ENCODE measurements at places on chromosomes 5 and 9. TPM values are rescaled to one million over a fixed set of nuclear protein-coding genes. Genes with fewer than 3 reads are reported as not detected.

Gene PAEP
- not detected for polyA plus RNA-seq

Gene SMIM15
- polyA plus RNA-seq: 58.0 TPM

Gene VLDLR
- polyA plus RNA-seq: 27.9 TPM

Gene C9orf153
- 0.06 TPM for polyA plus RNA-seq

Gene CEL
- polyA plus RNA-seq: 0.87 TPM

Gene CMYA5
- polyA plus RNA-seq: 0.13 TPM

Gene SHC3
- polyA plus RNA-seq: 0.37 TPM

Gene ACOT12
- polyA plus RNA-seq: not detected

Gene SPATA6L
- polyA plus RNA-seq: 1.6 TPM

Gene TRAF2
- 36.4 TPM for polyA plus RNA-seq

Gene WDR38
- polyA plus RNA-seq: 0.12 TPM

Gene PSIP1
- 86.4 TPM for polyA plus RNA-seq

Gene TAF11L5
- not detected for polyA plus RNA-seq

Gene CCDC183
- polyA plus RNA-seq: 1.1 TPM

Gene ACSL6
- 0.06 TPM for polyA plus RNA-seq

Gene CATSPER3
- polyA plus RNA-seq: 0.62 TPM

Gene SLC6A3
- 0.05 TPM for polyA plus RNA-seq

Gene FGF18
- polyA plus RNA-seq: 0.18 TPM

Gene NFIB
- 10.7 TPM for polyA plus RNA-seq

Gene ZNF608
- 0.77 TPM for polyA plus RNA-seq

Gene GZMA
- not detected for polyA plus RNA-seq

Gene FRMPD1
- 0.03 TPM for polyA plus RNA-seq

Gene SOHLH1
- polyA plus RNA-seq: not detected

Gene FCN2
- not detected for polyA plus RNA-seq

Gene SHISAL2B
- not detected for polyA plus RNA-seq

Gene HMHB1
- not detected for polyA plus RNA-seq

Gene PTPN3
- polyA plus RNA-seq: 8.9 TPM

Gene DPYSL3
- 19.3 TPM for polyA plus RNA-seq

Gene OR1Q1
- polyA plus RNA-seq: 0.10 TPM

Gene ARL14EPL
- 0.12 TPM for polyA plus RNA-seq

Gene PDE8B
- polyA plus RNA-seq: 4.0 TPM

Gene AGXT2
- not detected for polyA plus RNA-seq

Gene LCN2
- polyA plus RNA-seq: 2.3 TPM

Gene GNA14
- 0.04 TPM for polyA plus RNA-seq

Gene GLDC
- 16.7 TPM for polyA plus RNA-seq

Gene STXBP1
- polyA plus RNA-seq: 16.1 TPM

Gene LCN9
- not detected for polyA plus RNA-seq

Gene HAPLN1
- not detected for polyA plus RNA-seq

Gene CDH12
- not detected for polyA plus RNA-seq

Gene SELENOP
- polyA plus RNA-seq: 0.14 TPM

Gene FBLL1
- polyA plus RNA-seq: 0.06 TPM

Gene LCP2
- not detected for polyA plus RNA-seq

Gene SLC9A3
- 1.3 TPM for polyA plus RNA-seq

Gene CDX1
- polyA plus RNA-seq: not detected

Gene DOLK
- 19.9 TPM for polyA plus RNA-seq

Gene TMEM252
- not detected for polyA plus RNA-seq

Gene CDO1
- not detected for polyA plus RNA-seq

Gene YTHDC2
- 15.6 TPM for polyA plus RNA-seq

Gene FIBCD1
- polyA plus RNA-seq: 5.0 TPM

Gene FBXO4
- 11.8 TPM for polyA plus RNA-seq

Gene PCDHB7
- 0.03 TPM for polyA plus RNA-seq

Gene KIF24
- 3.2 TPM for polyA plus RNA-seq

Gene PCDHB10
- polyA plus RNA-seq: not detected

Gene PLK2
- polyA plus RNA-seq: 230 TPM

Gene SPINK7
- polyA plus RNA-seq: not detected

Gene ZNF354B
- 7.9 TPM for polyA plus RNA-seq

Gene PROB1
- polyA plus RNA-seq: 0.67 TPM

Gene SIT1
- not detected for polyA plus RNA-seq

Gene GKAP1
- polyA plus RNA-seq: 6.1 TPM

Gene MAT2B
- 58.6 TPM for polyA plus RNA-seq

Measured in A549 (cell line).